ENCODE measurements at places on chromosomes 3 and 15. TPM values are rescaled to one million over a fixed set of nuclear protein-coding genes. Genes with fewer than 3 reads are reported as not detected.

DNA sequence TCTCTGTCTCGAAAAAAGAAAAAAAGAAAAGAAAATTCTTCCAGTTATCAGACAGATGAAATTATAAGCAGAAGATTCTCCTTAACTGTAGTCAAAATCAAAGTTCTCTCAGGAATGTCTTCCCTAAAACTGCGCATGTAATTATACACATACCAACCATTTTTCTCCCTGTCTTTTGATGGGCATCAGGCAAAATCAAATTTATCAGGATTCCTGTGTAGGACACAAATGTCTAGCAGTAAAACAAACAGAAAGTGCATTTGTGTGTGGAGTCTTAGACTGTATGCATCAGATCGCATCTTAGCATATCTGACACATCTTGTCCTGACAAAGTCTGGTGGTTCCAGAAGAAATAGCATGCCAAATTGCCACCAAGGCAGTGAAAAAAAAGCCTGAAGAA lies 3.9 kb upstream of the ARPIN start:
- DNase-seq = no peak

DNA sequence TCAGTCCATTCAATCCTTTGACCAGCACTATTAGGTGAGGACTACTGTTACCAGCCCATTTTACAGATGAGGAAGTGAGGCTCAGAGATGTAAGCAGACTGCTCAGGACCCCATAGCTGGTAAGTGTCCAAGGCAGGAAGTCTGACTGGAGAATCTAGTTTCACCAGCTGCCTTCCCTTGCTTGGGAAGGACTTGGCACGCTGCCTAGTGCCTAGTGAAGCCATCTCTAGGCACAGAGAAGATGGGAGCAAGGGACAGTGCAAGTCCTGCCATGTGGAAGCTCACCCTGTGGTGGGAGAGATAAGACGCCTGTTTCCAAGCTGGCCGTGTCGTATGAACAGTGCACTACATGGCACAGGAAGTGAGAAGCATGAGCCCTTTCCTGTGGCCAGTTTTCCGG lies 111.8 kb upstream of the TMC3 start:
- DNase-seq = no peak

DNA sequence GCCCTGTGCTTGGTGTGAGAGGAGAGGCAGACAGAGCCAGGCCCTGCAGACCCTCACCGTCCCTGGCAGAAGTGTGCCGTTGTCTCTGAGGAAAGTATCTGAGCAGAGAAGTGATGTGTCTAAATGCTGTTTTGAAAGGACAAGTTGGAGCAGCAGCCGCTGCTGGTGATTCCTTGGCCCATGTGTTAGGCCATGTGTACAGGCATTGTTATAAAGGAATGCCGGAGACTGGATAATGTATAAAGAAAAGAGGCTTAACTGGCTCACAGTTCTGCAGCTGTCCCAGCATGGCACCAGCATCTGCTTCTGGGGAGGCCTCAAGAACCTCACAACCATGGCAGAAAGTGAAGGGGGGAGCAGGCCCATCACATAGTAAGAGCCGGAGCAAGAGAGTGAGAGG lies 334.6 kb upstream of the ATP10A start:
- DNase-seq = no peak

- DNase-seq = no peak
These were observed 21.9 kb downstream of the ATOSA start for GRCh38 chr15:52657338-52657737.

PYGO1 gene
- polyA plus RNA-seq = not detected

FGF7 gene
- not detected for polyA plus RNA-seq

Measured in immature natural killer cell (primary cell).